ENCODE measurements at places on chromosomes 7 and 10.

DNA sequence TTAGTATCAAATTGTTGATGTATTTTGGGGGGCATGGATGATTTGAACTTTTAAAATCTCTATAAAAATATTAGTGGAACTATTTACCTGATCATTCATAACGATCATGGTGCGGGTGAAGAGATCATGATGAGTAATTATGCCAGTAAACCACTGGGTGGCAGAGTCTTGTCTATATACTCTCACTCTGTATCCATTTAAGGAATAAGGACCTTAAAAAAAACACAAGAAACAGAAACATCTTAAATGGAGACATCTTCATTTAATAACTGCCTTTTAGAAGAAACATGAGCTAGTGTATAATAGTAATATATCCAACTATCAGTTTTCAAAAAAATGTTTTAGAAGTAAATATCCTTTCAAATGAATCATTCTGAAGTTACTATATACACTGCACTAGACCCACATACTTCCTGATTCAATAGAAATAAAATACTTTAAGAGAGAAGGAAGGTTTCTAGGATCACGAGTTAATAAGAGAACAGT, 84.0 kb downstream of the NRBF2 start:
- peak; percentile 61 for DNase-seq

DNA sequence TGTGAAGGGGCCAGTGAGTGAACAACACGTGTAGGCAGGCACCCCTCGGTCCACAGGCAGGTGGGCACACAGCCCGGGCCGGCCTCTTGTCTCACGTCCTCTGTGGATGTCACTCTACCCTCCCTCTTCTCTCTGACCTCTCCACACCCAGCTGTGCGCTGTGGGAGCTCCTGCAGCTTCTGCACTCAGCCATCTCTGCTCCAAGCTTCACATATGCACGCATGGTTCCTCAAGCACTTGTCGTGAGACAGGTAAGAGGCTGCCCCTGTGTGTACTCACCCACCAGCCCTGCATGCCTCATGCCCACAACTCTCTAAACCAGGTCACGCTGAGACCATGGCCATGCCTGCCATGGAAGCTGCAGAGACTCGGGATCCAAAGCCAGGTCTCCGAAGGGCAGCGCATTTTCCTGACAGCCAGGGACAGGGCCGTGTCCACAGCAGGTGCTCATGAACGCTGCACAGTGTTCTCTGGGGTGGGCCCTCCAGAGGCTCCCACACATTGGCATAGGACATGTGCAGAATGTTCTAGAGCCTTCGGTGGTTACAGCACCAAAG, 477.5 kb downstream of the PTPRN2 start:
- no peak for DNase-seq

GRCh38 chr10:21920633-21921032, 82.9 kb downstream of the DNAJC1 start:
- no peak for DNase-seq

DNA sequence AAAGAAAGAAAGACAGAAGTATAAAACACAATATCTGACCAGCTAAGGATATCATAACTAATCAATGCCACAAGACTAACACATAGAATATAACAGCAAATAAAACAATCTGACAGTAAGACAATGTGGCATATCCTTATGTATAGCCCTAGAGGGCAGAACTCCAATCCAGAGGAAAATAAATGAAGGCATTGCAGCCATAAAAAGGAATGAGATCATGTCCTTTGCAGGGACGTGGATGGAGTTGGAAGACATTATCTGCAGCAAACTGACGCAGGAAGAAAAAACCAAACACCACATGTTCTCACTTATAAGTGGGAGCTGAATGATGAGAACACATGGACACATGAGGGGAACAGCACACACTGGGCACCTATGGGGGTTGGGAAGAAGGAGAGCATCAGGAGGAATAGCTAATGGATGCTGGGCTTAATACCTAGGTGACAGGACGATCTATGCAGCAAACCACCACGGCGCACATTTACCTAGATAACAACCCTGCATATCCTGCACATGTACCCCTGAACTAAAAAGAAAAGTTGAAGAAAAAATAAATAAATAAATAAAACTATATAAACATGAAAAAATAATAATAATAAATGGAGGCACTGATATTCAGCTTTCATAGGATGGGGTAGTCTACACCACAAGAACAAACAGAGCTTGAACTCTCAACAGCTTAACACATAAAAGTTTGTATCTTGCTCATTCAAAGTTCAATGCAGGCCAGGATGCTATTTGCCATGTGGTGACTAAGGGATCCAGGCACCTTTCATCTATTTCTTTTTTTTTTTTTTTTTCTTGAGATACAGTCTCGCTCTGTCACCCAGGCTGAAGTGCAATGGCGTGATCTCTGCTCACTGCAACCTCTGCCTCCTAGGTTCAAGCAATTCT, 66.1 kb upstream of the KAT6B start:
- DNase-seq, result no peak

DNA sequence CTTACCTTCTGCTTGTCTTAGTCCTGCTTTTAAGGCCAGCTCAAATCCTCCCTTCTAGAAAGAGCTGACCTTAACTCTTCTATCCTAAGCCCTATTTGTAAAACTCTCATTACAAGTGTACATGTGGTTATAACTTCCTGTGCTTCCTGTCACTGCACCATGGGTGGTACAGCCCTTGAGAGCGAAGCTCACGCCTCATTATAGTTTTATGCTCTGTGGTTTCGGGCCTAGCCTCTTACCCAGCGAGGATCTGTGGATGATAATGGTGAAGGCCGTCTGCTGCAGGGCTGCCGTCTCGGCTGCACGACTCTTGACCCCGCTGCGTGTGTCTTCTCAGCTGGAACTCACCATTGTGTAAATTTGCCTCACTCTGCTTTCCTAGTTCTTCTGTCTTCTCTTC, 74.6 kb downstream of the CUL1 start:
- peak; percentile 26 for DNase-seq

GRCh38 chr7:141218941-141219340, 145.1 kb downstream of the TMEM178B start:
- no peak for DNase-seq

DNA sequence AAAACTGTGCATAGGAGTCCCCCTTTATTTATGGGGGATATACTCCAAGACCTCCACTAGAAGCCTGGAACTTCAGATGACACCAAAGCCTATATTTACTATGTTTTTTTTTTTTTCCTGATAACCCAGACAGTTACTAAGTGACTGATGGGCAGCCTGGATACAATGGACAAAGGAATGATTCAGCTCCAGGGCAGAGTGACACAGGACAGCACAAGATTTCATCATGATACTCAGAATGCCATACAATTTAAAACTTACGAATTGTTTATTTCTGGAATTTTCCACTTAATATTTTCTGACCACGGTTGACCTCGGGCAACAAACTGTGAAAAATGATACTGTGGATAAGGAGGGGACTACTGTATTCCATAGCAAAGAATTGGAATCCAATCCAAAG, 843.6 kb downstream of the PCDH15 start:
- DNase-seq, result no peak

- DNase-seq, result no peak
These were observed 18.4 kb upstream of the ZCCHC24 start for GRCh38 chr10:79463578-79464496.

GRCh38 chr10:30818010-30818660, 188.6 kb upstream of the LYZL2 start:
- DNase-seq, result no peak

DNA sequence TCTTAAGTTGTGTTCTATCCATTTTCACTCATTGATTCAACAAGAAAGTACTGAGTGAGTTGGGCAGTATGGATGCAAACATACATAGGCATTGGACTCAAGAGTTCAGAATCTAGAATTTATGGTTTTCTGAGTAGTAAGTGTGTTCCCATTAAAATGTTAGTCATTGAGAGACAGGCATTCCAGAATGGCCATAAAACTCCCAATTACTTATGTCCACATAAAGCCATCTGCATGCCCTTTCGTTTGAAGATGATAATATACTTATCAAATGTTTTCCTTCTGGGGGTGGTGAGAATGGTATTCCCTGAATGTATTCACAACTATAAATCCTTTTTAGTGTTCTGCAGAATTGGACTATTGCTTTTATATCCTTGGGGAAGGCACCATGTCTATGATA, 131.6 kb downstream of the CD36 start:
- DNase-seq, result no peak

- no peak for DNase-seq
These were observed 344.0 kb downstream of the ARL4A start for GRCh38 chr7:13031468-13031867.

DNA sequence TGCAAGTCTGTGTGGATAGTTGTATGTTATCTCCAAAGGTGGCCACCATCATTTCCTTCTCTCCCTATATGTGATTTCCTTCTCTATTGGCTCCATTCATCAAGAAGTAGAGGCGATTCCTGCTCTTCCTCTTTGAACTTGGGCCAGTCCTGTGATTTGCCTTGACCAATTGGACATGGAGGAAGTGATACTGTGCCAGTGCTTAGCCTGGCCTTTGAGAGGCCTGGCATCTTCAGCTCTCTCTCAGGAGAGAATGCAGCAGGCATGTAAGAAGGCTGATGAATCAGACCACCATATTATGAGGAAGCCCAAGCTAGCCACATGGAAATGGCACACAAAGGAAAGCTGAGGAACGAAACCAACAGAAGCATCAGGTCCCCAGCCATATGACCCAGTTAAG, 195.0 kb upstream of the SVIL start:
- no peak for DNase-seq

DNA sequence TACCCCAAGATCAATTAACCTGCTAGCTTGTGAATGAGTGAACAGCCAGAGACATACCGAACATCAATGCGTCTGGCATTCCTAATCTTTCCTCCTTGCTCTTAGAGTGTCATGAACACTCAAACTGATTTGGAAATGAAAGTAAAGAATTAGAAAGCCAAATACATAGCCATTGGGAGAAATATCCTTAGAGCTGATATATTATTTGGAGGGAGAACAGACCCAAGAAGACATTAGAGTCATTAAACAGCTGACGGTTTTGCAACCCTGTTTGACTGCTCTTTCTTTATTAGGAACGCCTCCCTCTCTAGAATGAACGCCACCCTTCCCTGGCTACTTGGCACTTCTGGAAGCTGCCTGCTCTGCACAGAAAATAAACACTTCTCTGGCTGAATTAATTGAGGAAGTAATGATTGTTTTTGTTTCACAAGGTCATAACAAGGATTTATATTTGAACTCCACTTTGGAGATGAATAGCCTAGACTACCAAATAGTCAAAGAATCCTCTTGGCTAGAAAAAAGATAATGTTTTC, 42.8 kb downstream of the CTTNBP2 start:
- no peak for DNase-seq

DNA sequence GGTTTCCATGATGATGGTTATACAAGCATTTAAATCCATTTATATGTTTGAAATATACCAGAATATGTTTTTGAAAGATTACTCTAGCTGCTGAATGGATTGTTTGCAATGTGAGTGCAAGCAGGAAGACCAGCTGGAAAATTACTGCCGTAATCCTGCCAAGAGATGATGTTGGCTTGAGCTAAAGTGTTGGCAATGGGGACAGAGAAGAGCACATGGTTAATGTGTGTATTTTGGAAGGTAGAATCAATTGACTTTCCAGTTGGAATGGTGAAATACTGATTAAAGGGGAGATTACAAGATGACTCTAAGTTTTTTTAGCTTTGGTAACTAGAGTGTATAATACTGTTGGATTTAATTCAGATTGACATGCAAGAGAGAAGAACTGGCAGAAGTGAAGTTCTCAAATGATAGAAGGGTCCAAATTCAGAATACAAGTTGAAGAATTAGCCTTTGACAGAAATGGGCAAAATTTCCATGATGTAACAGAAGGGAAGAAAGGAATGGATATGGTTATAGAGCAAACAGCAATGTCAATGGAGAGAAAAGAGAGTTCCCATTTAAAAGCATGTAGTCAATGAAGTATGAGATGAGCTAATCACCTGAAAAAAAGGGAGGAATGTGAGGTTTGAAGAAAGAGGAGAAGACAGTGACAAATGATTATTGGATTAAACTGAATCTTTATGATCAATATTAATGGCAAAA, 422.0 kb downstream of the CDC14C start:
- DNase-seq, result no peak

- no peak for DNase-seq
These were observed 633.4 kb upstream of the COBL start for GRCh38 chr7:51949726-51950644.

- no peak for DNase-seq
These were observed 18.4 kb downstream of the VSTM4 start for GRCh38 chr10:49096890-49097445.
